Tibial artery (tissue), 4 donors: ENCODE measurements at places on chromosomes 6 and 20.

DNA sequence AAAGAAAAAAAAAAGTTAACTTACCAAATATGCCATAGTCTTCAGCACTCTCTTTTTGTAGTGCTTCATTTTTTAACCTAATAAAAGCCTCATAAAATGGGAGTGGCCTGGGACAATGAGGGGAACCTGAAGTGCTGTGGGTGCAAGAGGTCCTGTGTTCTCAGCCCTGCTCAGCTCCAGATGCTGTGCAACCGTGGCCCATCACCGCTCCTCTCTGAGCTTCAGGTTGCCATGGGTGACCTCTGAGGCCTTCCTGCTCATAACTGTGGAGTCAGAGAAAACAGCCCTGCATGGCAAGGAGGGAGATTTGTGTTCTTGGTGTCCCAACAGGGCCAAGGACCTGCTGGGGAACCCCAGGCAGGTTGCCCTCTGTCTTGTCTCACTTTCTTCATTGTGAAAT lies 10.0 kb downstream of the TCF15 start:
- DNase-seq = peak; percentile 34

DNA sequence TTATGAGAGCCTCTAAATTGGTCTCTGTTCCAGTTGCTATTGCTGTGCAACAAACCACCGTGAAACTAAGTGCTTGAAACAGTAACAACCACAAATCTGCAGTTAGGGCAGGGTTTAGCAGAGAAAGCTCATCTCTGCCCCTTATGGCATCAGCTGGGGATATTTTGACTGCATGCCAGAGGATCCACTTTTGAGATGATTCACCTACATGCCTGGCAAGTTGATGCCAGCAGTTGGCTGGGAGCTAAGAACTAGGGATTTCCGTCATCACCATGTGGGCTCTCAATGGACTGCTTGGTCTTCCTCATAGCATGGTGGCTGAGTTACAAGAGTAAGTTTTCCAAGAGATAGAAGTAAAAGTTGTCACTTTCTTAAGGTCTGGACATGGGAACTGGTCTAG lies 35.1 kb downstream of the PLCB4 start:
- no peak for DNase-seq

GRCh38 chr6:30880698-30881252 lies 3.5 kb upstream of the DDR1 start:
- DNase-seq = no peak

DNA sequence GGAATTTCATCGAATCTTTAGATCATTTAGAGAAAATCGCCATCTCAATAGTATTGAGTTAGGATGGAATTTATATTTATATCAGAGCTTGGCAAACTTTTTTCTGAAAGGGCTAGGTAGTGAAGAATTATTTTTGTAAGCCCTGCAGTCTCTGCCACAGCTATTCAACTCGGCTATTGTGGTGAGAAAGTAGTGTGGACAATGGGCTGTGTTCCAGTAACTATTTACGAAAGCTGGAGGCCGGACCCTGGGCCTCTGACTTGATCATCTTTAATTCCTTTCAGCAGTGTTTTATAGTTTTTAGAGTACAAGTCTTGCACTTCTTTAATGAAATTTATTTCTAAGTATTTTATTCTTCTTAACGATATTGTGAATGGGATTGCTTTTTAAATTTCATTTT lies 201.5 kb downstream of the FARS2 start:
- DNase-seq = no peak

GRCh38 chr6:33771146-33772081 lies 17.5 kb downstream of the LEMD2 start:
- DNase-seq = peak; percentile 86

GRCh38 chr6:144211160-144211559 lies 60.8 kb downstream of the STX11 start:
- no peak for DNase-seq

DNA sequence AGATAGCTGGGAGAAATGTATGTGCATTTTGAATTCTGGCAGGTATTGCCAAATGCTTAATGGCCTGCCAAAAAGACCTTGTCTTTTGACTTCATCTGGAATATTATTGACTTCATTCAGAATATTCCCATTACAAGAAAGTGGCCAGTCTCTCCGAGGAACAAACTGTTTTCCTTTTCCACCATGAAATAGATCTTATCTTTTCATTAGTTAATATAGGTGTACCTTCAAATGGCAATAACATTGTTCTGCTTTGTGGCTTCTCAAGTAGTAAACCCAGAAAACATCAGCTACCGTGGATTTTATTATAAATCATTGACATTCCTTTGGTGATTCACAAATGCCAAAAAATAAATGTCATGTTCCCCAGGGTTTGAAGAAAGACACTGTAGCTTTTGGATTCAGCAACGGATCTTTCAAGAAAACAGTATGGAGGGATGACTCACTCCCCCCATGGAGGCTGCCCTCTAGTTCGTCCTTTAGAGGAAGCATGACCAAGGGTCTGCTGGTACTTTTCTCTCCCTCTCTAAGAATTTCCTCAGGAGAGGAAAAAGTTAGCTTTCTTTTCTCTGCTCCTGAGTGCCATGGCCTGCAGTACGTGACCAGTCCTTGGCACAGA lies 1.1 kb upstream of the RNF182 start:
- DNase-seq = no peak

DNA sequence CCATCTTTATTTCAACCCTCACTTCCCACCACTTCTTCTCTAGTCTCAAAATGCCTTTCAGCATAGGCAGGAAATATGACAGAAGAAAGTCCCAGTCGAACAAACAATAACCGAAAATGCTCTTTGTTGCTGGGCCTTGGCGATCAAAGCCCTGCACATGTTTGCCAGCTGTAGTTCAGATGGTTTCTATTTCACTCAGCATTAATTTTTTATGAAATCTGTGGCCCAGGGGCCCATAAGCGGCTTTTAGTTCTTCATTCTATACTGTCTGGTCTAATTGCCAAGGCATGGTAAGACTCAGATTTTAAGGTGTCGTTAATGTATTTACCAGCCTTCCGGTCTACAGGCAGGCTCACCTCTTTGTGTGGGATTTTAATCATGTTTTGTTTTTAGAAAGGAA lies 10.9 kb upstream of the F13A1 start:
- no peak for DNase-seq

- no peak for DNase-seq
Measured at GRCh38 chr6:111938710-111939109, 65.5 kb upstream of the FYN start.

GRCh38 chr6:40290816-40291215 lies 296.3 kb downstream of the LRFN2 start:
- DNase-seq = no peak

GRCh38 chr6:142290851-142291250 lies 11.0 kb upstream of the ADGRG6 start:
- no peak for DNase-seq

- no peak for DNase-seq
Measured at GRCh38 chr6:134911547-134911946, 38.4 kb downstream of the ALDH8A1 start.

DNA sequence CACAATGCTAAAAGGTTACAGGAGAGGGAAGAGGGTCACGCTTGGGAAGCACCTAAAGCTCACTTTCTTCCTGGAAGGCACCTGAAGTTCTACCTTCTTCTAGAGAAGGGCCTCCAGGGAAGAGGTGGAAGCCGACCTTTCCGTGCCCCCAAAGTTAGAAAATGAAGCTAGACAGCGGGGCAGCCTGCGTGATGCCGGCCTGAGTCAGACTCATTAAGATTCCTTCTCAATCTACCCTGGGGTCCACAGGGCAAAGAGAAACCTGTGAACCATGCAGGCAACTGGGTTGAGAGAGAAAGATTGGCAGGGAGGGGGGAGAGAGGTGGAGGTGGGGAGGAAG lies 54.8 kb upstream of the CCDC167 start:
- DNase-seq = no peak

DNA sequence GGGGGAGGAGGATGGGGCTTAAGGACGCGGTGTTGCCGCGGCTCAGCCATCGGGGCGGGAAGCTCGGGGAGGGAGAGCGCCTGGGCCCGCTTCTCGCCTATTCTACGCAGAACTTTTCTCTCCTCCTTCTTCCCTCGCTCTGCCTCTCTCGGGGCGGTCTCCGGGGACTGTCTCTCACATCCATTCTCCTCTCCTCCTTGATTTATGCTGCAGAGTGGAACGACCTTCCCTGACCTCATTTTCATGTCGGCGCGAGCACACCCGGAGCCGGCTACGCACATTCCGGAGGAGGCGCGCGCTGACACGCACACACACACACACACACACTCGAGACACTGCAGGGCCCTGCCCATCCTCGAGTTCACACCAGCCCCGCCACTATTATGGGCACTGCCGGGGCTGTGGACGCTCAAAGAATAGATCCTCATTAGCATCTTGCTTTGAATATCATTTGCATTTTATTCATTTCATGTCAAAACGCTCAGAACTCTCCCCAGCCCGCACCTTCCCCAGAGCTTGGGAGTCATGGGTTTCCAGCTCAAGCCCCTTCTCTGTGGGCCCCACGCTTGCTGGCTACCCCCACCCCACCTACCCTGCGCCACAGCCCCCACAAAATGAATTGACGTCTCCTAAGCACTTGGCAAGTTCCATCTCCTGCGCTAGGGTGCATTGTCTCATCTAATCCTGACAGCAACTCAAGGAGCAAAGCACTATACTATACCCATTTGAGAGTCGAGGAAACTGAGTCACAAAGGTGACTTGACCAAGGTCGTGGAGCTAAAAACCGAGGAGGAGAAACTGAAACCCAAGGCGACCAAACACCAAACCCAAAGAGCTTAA lies 36.8 kb downstream of the NCR2 start:
- DNase-seq = no peak

DNA sequence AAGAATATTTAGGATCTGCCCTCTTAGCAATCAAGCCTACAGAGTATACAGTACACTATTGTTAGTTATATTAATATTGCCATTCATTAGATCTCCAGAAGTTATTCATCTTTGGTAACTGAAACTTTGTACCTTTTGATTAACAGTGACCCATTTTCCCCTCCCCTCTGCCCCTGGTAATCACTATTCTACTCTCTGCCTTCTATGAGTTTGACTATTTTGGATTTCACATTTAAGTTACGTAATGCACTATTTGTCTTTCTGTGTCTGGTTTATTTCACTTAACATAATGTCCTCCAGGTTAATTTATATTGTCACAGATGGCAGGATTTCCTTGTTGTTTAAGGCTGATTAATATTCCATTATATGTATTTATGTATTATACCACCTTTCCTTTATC lies 86.0 kb upstream of the TINAG start:
- no peak for DNase-seq

DNA sequence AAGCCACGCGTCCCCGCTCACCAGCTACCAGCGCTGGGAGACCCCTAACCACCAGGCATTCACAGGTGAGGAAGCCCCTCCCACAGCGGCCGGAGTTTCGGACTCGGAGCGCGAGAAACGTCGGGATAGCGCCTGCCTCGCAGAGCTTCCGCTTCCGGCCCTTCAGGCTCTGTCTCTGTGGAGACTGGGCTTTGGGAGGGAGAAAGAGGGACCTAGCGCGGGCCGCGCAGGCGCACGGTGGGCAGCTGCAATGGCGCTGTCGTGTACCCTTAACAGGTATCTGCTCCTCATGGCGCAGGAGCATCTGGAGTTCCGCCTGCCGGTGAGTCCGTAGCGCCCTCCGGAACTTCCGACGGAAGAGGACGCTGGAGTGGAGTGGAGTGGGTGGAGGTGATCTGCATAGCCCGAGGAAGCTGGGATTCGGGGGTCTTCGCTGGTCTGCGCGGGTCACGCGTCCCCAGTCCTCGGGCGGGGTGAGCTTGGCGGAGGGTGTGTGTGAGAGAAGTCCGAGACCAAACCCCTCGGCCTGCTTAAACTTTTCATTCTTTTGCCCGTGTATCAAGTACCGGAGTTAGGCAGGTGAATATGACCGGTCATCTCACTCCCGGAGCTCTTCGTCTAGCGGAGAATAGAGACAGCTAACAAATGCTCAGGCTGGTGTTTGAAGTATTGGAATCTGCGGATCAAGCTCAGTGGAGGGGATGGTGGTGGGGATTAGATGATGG lies at the start of gene TRMT11:
Gene TRMT11 (plus strand): TSS at position 240 of the 725 bp plus-strand sequence. CDS start 11 bp downstream, at position 251.
- peak; percentile 82 for DNase-seq

- DNase-seq = no peak
Measured at GRCh38 chr6:14270925-14271788, 153.6 kb downstream of the CD83 start.

DNA sequence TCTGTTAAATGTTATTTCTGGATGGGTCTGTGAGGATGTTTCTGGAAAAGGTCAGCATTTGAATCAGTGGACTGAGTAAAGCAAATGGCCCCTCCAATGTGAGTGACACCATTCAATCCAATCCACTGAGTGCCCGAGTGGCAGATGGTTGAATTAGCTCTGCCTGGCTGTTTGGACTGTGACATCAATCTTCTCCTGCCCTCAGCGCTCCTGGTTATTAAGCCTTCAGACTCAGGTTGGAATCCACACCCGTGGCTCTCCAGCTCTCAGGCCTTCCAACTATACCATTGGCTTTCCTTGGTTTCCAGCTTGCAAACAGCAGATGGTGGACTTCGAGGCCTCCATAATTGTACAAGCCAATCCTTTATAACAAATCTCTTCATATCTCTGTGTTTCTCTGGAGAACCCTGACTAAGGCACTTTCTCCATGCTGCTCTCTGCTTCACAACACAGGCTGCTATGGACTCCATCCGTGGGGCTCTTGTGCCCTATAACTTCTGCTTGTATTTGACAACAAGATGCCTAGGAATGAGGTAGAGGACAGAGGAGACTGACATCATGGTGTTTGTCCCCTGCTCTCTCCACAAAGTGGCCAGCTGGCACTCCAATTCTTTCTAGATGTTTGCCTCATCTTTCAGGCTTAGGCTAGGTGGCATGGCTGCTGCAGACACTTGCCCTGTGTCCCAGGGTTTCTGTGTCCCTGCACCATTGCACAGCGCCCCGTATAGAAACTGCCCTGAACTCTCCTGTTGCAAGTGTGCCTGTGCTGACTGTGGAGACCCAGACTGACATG lies 4.8 kb upstream of the CSTL1 start:
- DNase-seq = no peak

GRCh38 chr6:6518631-6519427 lies 69.7 kb upstream of the LY86 start:
- DNase-seq = no peak

DNA sequence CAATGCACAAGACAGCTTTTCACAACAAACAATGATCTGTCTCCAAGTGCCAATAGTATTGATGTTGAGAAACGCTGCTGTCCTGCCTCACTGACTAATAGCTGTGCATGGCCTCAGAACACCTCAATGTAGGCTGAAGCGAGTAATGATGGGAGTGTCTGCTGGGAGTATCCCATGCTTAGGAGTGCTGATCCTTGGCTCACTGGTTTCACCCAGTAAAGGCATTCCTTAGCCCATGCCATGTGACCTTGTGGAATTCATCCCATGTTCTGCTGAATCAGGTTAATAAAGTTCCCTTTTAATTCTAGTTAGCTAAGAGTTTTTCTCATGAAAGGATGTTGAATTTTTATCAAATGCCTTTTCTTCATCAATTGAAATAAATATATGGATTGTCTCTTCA lies 3.8 kb upstream of the WFDC12 start:
- no peak for DNase-seq

- no peak for DNase-seq
Measured at GRCh38 chr6:106885679-106886078, 88.8 kb downstream of the CD24 start.

GRCh38 chr20:49214571-49214970 lies 4.6 kb upstream of the DDX27 start:
- DNase-seq = no peak

GRCh38 chr6:138979365-138979764 lies 8.7 kb downstream of the REPS1 start:
- DNase-seq = no peak

- no peak for DNase-seq
Measured at GRCh38 chr6:41572613-41573012, 26.4 kb downstream of the FOXP4 start.
